ENCODE measurements at places on chromosomes 13 and 19.

GRCh38 chr19:964761-965694 lies 19.1 kb upstream of the WDR18 start:
- DNase-seq: peak; percentile 44

DNA sequence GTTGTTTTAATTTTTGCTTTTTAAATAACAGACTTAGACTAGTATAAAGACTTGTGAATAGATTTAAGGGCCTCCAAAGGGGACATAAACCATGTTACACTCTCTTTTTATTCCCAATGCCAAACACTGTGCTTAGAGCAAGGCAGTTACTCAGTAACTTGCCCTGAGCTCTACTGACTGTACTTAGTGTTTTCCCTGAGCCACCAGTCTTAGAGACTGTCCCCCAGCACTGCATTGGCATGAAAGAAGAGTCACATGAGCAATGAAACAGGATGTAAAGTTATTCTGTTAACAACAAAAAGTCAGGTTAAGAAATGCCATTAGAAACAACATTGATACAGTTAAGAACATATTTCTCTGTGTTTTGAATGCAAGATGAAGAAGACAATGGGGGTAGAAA lies 187.9 kb downstream of the TBC1D4 start:
- DNase-seq: no peak

- DNase-seq: peak; percentile 95
These were observed 540 bp downstream of the TMEM160 start for GRCh38 chr19:47047763-47048405.

GRCh38 chr19:36687214-36688056 lies at the start of gene ZNF567:
ZNF567 (plus strand) TSS chr19:36687612; CDS start chr19:36694868, 7,256 bp downstream.
- peak; percentile 94 for DNase-seq

GRCh38 chr13:33367926-33368325 lies 82.4 kb upstream of the STARD13 start:
- DNase-seq: no peak

GRCh38 chr13:77616027-77616426 lies 80.5 kb downstream of the SCEL start:
- DNase-seq: no peak

GRCh38 chr19:9847087-9847671 lies 12.1 kb downstream of the PIN1 start:
- DNase-seq: peak; percentile 81

- no peak for DNase-seq
These were observed 3.0 kb upstream of the PGLYRP1 start for GRCh38 chr19:46025835-46026234.

- no peak for DNase-seq
These were observed 5.5 kb downstream of the TPT1 start for GRCh38 chr13:45335397-45336024.

DNA sequence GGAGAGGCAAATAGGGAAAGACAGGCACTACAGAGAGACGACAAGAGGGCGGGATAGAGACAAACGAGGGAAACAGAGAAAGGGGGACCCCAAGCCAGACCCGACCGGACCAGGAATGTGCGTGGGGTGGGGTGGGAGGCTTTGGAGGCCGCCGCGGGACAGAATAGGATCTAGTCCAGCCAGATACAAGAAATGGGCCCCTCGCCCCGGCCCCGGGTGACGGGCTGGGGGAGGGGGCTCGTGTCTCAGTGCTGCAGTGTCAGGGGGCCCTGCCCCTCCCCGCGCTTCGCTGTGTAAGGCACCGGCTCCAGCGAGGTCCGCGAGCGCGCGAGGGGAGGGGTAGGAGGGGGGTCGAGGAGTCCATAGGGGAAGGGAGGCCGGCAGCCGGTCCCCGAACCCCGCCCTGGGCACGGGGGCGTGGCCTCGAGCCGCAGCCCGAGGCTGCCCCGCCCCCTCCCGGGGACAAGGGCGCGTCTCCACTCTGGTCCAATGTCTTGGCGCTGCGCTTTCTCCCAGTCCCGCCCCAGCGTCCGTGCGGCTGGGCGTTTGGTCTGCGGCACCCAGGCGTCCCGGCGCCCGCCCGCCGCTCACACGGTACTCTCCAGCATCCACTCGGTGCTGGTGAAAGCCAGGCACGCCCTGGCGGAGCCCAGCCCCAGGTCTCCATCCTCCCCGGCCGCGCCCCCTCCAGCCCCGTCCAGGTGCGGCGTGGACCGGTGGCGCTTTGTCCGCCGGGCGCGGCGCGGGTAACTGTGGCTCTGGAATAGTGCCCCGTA lies 11.0 kb downstream of the IFNL1 start:
- DNase-seq: no peak

GRCh38 chr13:96473526-96474180 lies 383.7 kb downstream of the HS6ST3 start:
- no peak for DNase-seq

GRCh38 chr19:12884202-12884601 lies 2.8 kb downstream of the KLF1 start:
- no peak for DNase-seq
